Stimulated activated CD8-positive, alpha-beta memory T cell treated with anti-CD3 and anti-CD28 coated beads, Interleukin-15, amount 100 ng/mL, for 4 hours (primary cell): ENCODE measurements at places on chromosomes 2 and 18.

GRCh38 chr2:238320648-238321281 is 447 bp downstream of the TRAF3IP1 start:
- no peak for DNase-seq

DNA sequence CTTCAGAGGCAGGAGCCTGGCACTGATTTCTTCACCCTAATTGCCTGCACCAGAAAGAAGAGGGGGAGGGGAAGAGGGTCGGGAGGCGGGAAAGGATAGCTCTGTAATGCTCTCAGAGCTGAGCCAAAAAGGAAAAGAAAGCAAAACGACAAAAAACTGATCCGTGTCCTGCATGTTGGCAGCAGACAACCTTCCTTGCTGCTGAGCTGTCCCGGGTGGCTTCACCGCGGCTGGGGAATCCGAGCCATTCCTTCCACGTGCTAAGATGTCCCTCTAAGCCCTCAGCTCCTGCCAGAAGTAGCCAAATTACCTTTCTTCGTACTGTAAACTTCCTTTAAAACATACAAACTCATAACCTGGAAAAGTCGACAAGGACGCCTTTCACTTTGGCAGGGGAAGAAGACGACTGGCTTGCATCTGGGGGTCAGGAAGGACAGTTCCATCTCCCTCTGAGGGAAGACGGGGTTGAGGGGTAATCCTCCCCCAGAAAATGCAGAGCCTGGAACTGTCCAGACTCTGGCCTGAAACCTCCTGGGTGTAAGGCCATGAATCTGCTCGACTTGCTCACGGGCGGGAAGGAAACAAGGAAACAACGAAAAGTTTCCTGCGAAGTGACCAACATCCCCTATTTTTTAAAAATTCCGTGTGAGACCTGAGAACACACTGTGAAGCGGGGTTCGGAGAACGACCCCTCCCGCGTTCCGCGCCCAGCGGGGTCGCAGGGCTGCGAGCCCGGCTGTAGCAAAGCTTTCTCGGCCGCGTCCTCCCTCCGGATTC is 7.7 kb downstream of the OTX1 start:
- DNase-seq, result no peak

- DNase-seq, result no peak
These were observed 39.4 kb downstream of the AGAP1 start for GRCh38 chr2:235533198-235533597.

DNA sequence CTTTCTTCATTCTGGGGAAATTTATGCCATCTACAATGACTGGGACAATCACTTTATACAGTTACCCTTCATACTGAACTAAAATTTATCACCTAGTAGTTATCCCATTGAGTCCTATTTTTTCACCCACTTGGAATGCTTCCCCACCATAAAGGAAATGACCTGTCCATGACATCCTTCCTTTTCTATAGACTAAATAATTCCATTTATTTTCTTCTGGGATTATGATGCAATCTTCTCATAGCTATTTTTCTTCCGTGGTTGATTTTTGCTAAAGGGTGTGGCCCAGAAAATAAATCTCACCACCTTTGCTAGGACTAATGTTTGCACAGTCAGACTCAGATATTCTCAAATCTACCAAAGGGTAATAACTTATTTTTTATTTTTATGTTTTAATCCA is 186.1 kb upstream of the NRXN1 start:
- no peak for DNase-seq

GRCh38 chr2:34738691-34739090 is 1139.6 kb upstream of the FAM98A start:
- no peak for DNase-seq

DNA sequence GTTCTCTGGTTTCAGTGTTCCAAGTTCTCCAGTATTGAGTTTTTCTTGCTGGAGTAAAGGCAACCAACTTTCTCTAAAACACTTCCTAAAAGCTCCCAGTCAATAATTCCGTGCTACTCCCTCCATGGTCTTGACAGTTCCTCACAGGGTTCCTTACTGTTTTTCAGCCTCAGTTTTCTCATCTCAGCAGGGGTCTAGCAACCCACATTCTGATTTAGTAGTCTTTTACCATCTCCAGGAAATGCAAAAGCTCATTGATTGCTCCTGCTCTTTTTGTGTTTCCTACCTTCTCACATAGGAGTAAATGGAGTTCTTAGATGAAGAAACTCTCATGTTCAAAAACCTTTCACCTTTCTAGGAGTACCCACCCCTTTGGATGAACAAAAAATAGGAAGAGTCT is 978.8 kb upstream of the POU3F3 start:
- no peak for DNase-seq

DNA sequence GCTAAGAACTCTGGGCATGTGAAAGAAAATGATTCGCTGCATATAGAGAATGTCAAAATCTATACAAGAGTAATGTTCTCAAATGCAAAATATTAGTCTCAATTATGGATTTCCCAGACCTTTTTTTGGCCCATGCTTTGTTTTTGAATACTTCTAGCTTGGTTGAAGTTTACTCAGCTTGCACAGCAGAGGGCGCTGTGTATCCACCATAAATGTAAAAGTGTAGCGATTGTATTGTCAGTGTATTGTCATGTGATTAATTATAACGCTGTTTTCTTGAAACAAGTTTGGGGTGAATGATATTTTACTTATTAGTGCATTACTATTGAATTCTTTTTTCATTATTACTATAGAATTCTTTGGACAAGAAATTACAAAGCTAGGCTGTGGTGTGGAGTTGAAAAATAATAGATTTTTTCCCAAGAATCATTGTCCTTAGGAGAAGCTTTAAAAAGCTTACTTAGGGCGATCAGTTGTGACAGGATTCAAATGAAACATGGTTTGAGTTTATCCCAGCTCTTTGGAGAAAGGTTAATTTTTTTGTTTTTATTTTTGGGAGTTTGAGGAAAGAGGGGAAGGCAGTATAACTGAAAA is 98.3 kb downstream of the PIK3C3 start:
- peak; percentile 15 for DNase-seq

- DNase-seq, result no peak
These were observed 126.3 kb upstream of the HS6ST1 start for GRCh38 chr2:128444816-128445522.

DNA sequence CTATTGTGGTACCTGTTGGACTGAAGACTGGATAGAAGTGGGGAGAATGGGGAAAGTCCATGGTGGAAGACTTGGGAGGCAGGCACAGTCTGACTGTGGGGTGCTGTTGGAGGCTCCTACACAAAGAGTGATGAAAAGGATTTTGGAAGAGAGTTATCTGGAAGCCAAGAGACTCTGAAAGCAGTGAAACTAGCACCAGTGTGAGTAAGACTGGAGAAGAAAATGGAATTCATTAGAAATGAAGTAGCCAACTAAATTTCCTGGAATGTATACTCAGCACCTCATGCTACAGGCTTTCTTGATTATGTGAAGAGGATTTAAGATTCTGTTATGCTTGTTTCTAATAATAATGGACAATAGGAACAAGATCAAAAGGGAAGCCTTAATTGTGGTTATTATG is 27.7 kb downstream of the ELP2 start:
- DNase-seq, result no peak

DNA sequence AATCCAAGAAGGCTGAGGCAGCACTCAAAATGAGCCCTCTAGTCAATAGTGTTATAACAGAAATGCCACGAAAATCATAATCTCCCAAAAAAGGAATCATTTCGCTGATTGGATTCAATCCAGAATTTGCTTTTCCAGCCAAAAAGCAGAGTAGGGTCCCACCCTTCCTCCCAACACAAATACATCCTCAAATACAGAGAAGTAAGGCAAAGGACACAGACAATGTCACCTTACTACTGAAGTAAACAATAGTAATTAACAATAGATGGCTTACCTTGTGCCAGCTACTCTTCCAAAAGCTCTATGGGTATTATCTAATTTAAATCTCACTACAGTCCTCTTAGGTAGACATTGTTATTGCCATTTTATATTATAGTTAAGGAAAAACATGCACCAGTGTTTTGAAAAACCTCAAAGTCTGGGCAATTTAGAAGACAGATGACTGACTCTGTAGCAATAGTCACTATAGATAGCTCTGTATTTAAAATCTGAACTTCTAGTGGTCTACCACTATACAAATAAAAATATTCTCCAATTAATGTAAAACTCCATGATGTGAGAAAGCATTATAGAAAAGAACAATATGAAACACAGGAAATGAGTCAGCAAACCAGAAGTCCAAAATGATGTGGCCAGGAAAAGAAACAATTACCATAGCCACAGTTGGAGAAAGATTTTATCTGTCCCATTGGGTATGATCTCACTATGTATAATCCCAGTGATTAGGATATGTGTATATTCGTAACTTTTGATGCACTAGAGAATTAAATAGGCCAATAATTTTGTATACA is 305.0 kb upstream of the ERBB4 start:
- no peak for DNase-seq

DNA sequence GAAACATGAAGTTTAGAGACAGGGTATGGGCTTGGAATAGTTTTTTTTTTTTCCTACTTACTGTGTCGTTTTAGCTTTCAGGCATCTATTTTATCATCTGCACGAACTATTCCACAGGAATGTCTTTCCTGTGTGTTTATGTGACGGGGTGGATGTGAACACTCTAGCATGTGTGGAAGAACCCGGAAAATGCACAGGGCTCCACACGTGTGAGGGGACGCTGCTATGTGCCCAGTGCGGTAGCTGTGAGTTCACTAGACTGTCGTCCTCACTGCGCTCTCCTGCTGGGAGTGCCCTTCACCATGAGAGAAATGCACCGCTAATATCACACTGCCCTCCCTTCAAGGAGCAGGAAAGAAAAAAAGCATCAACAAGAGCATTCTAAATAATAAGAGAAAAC is 250.8 kb upstream of the PXDN start:
- no peak for DNase-seq

DNA sequence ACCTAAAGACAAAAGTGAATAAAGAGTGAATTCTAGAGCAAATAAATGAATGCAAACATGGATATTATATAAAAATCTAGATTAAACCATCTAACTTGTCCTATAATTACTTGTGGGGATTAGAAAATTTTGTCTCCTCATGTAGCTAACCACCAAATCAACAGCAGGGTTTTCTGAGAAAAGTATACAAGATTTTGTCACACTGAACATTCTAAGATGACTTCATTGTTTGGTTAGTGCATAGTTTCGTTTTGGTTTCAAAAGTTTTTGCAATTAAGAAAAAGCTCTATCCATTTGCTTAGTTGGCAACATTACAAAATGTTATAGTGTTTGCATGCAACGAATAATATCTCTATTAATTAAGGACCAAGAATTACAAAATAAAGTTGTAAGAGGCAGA is 125.0 kb downstream of the LRP2 start:
- no peak for DNase-seq

GRCh38 chr2:205237524-205237923 is 444.8 kb upstream of the NRP2 start:
- DNase-seq, result no peak

- no peak for DNase-seq
These were observed 234.3 kb downstream of the ETAA1 start for GRCh38 chr2:67631483-67631882.

- no peak for DNase-seq
These were observed 4.3 kb downstream of the ATP8B1 start for GRCh38 chr18:57798713-57799373.

DNA sequence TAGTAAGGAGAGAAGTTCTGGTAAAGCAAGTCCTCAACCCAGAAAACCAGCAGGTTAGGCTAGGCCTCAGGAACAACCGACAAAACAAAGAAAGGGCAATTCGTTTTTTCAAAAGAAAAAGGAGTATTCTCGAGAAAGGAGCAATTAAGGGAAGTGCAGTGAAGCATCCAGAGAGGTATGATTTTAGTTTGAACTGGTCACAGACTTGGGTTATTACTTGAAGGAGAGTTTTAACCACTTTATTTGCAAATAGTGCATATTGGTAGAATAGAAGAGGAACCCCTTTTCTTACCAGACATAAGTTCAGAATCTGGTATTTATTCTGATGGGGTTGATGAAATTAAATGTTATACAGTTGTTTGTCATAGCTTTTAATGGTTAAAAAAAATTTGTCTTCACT is 110.0 kb upstream of the GCFC2 start:
- DNase-seq, result no peak

- DNase-seq, result peak; percentile 58
These were observed 35.4 kb downstream of the STAT4 start for GRCh38 chr2:191115391-191115790.

- DNase-seq, result no peak
These were observed 47.5 kb downstream of the ANO7 start for GRCh38 chr2:241235859-241236593.

GRCh38 chr2:105239924-105240323 is 1.6 kb upstream of the GPR45 start:
- no peak for DNase-seq

DNA sequence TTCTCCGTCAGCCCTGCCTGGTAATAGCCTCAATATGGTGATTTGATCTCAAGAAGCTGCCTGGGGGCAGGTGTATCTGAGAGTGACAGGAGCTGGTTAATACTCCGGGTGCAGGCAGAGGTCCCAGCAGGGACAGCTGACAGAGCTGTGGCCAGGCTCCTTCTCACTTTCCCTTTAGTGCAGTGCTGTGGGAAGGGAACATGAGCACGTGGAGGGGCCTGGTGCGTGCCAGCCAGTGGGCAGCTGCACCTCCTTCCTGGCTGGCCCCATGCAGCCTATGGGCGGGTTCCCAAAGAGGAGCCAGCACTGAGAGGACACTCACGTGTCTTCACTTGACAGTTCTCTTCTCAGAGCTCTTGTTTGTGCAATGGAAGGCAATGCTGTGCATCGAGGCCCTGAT is 9.1 kb downstream of the CNNM4 start:
- DNase-seq, result no peak

- DNase-seq, result no peak
These were observed 1.3 kb downstream of the IGFBP2 start for GRCh38 chr2:216634370-216635148.

GRCh38 chr2:224570328-224570993 is 14.7 kb downstream of the CUL3 start:
- no peak for DNase-seq

GRCh38 chr2:241772063-241772499 is 4.5 kb upstream of the GAL3ST2 start:
- DNase-seq, result no peak

DNA sequence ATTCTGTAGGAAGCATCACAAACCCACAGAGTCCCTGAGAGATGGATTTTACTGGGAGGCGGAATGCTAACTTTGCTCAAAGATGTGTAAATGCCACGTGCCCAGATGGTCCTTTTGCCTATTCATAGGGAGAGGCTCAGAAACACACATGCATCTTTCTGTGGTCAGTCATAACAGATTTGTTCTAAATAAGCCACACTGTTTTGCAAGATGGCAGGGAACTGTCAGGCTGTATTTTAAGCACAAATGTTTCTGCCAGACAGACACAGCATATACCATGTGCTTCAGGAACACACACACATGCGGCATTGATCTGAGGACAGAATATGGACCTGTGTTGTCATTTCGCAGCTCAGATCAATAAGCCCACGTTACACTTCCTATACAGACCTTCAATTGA is 312.0 kb downstream of the GPD2 start:
- DNase-seq, result no peak

DNA sequence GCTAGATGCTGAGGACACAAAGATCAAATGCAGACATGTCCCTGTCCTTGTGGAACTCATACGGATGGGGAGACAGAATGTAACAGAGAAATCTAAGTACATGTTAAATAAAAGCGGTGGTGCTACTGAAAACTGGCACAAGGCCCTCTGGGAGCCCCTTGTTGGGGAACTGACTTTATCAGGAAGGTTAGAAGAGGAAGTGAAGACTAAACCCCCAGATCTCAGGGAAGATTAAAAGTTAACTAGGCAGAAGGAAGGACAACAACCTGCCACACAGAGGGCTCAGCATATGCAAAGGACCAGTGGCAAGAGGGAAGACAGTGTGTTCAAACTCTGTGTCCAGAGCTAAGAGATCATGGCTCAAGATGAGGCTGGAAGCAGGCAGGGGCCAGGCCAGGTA is 4.8 kb downstream of the CACNB4 start:
- DNase-seq, result no peak
